CD14-positive monocyte (primary cell): ENCODE measurements at places on chromosomes 12 and 14.

DNA sequence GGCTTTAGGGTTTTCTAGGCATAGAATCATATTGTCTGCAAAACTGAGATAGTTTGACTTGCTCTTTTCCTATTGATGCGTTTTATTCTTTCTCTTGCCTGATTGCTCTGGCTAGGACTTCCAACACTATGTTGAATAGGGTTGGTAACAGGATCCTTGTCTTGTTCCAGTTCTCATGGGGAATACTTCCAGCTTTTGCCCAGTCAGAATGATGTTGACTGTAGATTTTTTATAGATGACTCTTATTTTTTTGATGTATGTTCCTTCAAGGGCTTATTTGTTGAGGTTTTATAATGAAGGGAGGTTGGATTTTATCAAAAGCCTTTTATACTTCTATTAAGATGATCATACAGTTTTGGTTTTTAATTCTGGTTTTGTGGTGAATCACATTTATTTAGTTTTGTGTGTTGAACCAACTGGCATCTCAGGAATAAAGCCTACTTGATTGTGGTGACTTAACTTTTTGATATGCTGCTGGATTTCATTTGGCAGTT, 478.2 kb downstream of the TMEM117 start:
- no peak for DNase-seq

DNA sequence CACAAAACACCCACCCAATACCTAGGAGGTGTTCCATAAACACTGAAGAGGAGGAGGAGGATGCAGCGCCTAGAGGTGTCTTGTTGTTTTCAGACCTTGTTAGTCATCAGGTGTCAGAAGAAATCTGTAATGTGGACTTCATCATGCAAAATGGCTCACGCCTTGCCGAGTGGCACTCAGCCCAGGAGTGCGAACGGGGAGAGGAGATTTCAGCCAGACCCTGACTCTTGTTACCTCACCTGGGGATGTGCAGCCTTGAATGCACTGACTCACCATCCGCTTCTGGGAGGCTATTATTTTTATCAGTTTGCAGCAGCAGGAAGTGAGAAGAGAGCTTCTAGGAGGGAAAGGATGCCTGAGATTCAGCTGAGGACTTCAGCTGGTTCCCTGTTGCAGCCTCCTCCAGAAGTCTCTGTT, 48.2 kb upstream of the PLXNC1 start:
- no peak for DNase-seq

- DNase-seq = no peak
Observed at GRCh38 chr14:24063263-24063836, 8.0 kb upstream of the CPNE6 start.

- DNase-seq = no peak
Observed at GRCh38 chr14:92986254-92987147, 63.6 kb downstream of the CHGA start.

GRCh38 chr14:80212023-80212397, 706 bp upstream of the DIO2 start:
- DNase-seq = no peak

GRCh38 chr12:20883288-20883687, 72.8 kb downstream of the SLCO1B3 start:
- no peak for DNase-seq

DNA sequence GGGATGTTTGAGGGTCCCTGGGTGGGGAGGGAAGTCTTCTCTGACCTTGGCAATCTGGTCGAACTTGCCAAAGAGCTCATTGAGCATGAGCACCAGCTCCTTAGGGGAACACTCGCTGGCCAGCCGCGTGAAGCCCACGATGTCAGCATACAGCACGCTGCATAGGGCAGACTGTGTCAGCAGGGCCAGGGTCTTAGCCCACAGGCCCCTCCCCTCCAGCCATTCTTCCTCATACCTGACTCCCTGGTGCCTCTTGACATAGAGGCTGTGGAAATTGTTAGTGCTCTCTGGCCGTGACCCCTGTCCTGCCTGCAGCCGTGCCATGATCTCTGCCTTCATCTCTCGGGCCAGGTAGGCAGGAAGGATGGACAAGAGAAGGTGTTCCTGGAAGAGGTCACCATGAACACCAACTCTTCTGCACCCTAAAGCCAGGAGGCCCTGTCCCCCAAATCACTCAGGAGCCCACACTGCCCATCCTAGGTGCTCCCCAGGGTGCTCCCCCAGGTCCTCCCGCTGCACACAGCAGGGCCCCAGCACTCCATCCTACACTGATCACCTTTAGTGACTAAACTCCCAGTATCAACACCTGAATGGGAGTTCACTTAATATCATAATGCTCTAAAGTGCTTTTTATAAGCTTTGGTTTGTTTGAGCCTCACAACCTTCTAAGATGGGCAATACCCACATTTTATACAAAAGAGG, 3.7 kb downstream of the ADCY4 start:
- DNase-seq = no peak

GRCh38 chr14:68968721-68969120, 10.4 kb downstream of the ACTN1 start:
- no peak for DNase-seq

DNA sequence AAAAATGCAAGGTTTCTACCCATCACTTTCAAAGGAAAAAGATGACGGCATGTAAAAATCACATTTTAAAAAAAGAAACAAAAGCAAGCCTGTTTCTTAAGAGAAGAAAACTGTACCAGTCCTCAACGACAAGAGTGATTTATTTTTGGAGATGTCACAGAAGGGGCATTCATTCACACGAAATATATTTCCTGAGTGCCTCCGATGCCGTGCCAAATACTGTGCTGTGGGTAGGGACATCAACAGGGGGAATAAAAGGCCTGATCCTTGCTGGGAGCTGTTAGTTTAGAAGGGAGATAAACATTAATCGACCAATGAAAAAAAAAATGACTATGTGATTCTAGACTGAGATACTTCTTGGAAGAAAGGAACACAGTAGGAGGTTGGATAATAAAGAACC, 297.5 kb upstream of the SOX5 start:
- DNase-seq = no peak

DNA sequence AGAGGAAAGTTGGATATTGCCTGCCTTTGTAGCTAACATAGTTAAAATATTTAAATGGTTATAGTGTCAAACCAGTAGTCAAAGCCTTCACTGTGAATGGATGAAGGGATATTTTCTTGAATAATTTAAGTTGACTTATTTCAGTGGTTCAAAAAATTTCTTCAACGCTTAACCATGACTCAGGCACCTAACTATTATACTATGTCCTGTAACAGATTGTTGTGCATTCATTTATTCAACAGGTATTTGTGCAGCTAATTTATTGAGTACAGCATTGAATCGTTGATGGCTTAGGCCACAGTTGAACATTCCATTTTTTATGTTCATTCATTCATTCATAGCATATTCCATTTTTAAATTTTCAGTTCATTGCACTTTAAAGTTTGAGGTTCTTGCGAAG, 9.2 kb downstream of the HIF1A start:
- DNase-seq = no peak

DNA sequence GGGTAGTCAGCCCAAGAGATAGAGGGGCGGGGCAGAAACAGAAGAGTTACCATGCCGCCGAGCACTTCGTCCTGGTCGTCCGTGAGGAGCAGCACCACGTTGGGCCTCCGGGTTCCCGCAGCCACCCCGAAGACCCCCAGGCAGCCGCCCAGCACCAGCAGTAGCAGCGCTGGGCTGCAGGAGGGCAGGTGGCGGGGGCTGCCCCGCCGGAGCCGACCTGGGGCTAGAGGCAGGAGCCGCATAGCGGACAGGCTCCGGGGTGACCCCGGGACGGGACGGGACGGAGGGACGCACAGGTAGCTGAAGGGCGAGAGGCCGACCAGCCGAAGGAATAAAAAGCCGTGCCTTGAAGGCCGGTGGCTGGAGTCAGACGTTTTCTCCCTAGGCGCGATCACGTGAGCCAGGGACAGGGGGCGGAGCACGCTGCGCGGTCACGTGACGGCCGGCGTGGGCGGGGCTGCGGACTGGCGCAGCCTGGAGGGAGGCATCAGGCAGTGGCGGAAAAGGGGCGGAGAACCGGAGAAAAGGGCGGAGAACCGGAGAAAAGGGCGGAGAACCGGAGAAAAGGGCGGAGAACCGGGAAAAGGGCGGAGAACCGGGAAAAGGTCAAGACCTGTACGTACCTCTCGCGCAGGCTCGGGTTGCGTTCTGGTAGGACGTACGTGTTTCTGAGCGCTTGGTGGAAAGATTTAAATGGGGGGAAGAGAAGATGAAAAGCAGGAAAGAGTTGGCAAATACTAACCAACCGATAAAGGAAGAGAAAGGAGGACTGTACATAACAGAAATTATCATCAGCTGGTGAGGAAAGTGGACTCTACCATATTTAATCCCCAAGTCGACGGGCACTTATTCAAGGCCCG, at the start of gene GNS:
TSS of gene GNS (minus strand) at position 372 of the 860 bp plus-strand sequence. CDS start at position 242, 130 bp downstream.
- peak; percentile 93 for DNase-seq

DNA sequence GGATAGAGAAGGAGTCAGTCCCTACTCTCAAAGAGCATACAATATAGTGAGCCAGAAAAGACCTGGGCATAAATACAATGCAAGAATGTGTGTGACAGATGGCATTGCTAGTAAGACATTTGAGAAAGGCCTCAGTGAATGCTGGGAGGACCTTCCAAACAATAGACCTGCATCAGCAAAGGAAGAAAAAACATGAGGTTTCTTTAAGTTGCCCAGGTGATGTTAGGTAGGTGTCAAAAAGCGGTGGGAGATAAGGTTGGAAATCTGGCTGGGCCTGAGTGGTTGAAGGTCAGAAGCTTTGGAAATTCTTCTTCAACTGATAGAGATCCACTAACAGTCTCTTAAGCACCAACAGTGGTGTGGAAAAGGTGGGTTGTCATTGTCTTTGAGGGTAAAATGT, 50.5 kb upstream of the FRS2 start:
- DNase-seq = no peak

- DNase-seq = no peak
Observed at GRCh38 chr14:100473249-100473648, 114.0 kb downstream of the BEGAIN start.

DNA sequence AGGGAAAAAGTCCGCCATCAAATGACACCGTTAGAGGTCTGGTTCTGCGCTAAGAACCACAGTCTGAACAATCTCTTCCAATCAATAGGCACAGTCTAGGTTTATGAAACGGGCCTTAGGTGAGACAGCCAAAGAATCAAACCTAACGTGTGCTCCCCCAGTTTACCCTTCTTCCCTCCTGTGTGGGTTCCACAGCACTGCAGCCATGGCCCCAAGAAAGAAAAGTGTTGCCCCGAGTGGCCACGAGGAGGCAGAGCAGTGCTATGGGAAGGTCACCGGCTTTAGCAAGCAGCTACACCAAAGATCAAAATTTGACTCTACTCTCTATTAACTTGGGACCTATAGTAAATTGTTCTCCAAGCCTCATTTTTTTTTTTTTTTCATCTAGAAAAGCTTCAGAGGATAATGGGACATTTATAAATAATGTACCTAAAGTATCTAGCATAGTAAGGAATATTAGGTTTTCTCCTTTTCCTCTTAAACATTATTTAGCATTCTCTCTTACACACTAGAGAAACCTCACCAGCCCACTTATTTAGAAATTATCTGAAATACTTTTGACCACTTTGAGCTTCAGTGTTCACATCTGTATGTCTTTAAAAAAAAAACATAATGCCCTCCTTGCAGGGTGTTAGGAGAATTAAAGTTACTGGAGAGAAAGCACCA, 70.2 kb upstream of the GPHB5 start:
- DNase-seq = peak; percentile 9

DNA sequence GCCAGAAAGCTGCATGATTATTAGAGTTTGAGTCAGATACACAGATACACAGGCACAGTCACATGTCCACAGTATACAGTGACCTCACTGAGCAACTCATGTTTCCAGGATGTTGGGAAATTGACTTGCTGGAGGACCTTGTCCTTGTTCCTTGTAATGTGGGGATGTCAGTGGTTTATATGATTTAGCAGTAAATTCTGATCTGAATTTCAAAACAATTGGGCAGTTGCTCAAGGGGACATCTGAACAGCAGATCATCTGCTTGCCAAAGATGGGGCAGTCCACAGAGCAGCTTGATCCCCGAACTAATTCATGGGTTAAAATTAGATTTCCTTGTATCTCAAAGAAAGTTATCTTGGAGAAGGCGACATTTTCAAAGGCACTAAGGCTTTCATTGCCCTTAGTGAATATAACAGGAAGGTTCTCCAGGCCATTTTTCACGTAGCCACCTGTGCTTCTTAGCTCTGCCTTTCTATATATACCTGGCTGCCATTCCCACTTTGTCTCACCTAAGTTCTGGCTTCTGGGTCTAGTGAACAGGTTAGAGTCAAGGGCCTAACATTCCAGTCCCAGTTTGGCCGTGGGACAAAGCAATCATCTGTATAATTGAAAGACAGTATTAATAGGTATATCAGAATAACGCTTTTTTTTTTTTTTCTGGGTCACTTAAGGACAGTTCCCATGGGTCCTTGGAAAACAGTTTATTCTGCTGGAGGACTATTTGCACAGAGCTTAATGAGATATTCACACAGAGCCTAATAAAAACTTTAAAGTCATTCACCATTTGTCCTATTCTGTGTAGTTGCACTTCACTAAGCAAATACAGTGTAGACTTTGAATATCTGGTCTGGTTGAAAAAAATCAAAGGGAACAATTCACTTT, 64.9 kb upstream of the STRN3 start:
- peak; percentile 89 for DNase-seq

DNA sequence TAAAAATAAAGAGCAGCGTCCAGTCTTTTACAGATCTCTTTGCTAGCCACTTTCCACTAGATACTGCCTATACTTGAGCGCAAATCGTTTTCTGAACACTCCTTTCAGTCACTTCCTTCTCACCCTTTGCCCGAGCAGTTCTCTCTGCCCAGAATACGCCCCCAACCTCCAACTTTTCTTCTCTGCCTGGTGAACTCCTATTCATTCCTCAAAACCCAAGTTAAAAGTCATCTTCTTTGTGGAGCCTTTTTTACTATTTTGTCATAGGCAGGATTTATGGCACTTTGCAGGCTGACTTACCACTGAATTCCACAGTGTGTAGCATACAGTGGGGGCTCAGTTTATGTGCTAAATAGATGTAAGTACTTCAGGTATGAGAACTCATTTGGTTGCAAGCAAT, 4.0 kb downstream of the CCDC63 start:
- no peak for DNase-seq

- peak; percentile 40 for DNase-seq
Observed at GRCh38 chr14:89221109-89221810, 195.8 kb downstream of the FOXN3 start.

DNA sequence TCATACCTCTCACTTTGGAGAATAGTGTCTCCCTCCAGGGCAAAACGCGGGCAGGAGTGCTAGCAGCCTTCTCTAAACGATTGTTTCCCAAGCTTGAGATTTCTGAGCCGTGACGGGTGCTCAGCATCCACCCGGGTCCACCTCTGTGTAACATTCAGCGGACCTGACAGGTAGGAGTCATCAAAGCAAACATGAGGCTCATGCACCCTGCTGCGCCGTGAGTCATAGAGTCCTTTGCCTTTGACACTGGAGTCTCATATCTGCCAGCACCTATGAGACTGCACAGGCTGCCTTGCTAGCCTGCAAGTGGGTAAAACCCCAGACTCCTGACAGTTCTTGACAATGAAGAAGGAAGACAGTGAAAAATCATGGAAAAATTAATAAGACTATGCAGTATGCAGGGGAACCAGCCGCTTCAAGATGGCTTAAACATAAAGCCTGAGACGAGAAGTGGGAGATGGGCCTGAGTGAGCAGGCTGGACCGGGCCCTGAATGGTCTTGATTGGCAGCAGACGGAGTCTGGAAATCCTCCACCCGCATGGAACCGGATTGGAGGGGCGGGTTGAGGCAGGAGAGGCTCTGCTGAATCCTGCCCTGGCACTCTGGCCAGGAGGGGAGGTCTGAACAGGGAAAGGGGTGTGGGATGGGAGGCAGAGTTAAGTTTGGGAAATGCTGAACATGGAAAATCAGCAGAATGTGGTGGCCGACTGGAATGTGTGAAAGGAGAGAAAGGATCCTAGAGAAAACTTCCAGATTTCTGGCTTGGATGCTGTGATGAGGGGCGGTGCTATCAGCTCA, 54.2 kb downstream of the LGMN start:
- DNase-seq = no peak
